Activated CD8-positive, alpha-beta memory T cell treated with anti-CD3 and anti-CD28 coated beads, Interleukin-2, amount 10 ng/mL, durations not matched to agents 7 days and 5 days (primary cell): ENCODE measurements at places on chromosomes 6 and 20. TPM values are rescaled to one million over a fixed set of nuclear protein-coding genes. Genes with fewer than 3 reads are reported as not detected.

ZBTB46 gene
- total RNA-seq: 0.84 TPM

CALHM5 gene
- total RNA-seq: not detected

GRCh38 chr20:63552481-63553249 lies 1.3 kb upstream of the FNDC11 start:
- H3K27me3 ChIP-seq: peaks cover 23% of the 10 kb centered on the region
- H3K36me3 ChIP-seq: peaks cover 2% of the 10 kb centered on the region
- peaks cover 14% of the 10 kb centered on the region for H3K4me1 ChIP-seq
- DNase-seq: peak; percentile 81

- DNase-seq: peak; percentile 57
- peaks cover 70% of the 10 kb centered on the region for H3K4me1 ChIP-seq
- peaks cover 21% of the 10 kb centered on the region for H3K36me3 ChIP-seq
Observed at GRCh38 chr6:42010185-42010891, 40.0 kb upstream of the TAF8 start.

DNA sequence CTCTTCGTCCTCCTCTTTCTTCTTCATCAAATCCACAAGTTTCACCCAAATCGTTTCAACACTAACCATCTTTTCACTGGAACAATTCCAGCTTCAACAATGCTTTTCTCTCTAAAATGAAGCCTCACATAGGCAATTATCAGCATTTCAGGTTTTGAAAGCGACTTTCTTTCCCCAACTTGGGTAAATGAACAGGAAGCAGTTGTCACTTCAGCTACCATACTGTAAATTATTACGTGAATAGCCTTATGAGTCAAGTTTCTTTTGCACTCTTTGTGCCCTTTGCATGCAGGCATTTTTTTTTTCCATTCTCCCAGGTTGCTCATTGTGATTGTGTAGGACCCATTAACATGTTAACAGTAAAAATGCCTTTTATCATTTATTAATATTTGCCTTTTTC lies 121.7 kb upstream of the BTBD3 start:
- H3K27me3 ChIP-seq: no peaks in the 10 kb centered on the region
- no peak overlapping the region for H3K27ac ChIP-seq
- no peak for DNase-seq
- no peaks in the 10 kb centered on the region for H3K36me3 ChIP-seq

GRCh38 chr6:159578629-159579028 lies 114.4 kb downstream of the SOD2 start:
- H3K4me1 ChIP-seq: no peaks in the 10 kb centered on the region
- no peak for DNase-seq
- H3K4me3 ChIP-seq: no peak overlapping the region
- no peaks in the 10 kb centered on the region for H3K36me3 ChIP-seq

GRCh38 chr6:130890521-130890971 lies 63.3 kb downstream of the SMLR1 start:
- H3K36me3 ChIP-seq: no peaks in the 10 kb centered on the region
- H3K4me3 ChIP-seq: no peak overlapping the region
- H3K4me1 ChIP-seq: peaks cover 2% of the 10 kb centered on the region
- H3K27ac ChIP-seq: no peak overlapping the region
- DNase-seq: no peak
- H3K27me3 ChIP-seq: no peaks in the 10 kb centered on the region
